ENCODE measurements at places on chromosomes 7 and 10.

GRCh38 chr10:85978566-85979358 lies 387.8 kb downstream of the GRID1 start:
- no peak for DNase-seq

- DNase-seq: no peak
Measured at GRCh38 chr7:7504910-7505704, 30.6 kb downstream of the COL28A1 start.

- DNase-seq: no peak
Measured at GRCh38 chr7:134637934-134638719, 8.5 kb upstream of the BPGM start.

DNA sequence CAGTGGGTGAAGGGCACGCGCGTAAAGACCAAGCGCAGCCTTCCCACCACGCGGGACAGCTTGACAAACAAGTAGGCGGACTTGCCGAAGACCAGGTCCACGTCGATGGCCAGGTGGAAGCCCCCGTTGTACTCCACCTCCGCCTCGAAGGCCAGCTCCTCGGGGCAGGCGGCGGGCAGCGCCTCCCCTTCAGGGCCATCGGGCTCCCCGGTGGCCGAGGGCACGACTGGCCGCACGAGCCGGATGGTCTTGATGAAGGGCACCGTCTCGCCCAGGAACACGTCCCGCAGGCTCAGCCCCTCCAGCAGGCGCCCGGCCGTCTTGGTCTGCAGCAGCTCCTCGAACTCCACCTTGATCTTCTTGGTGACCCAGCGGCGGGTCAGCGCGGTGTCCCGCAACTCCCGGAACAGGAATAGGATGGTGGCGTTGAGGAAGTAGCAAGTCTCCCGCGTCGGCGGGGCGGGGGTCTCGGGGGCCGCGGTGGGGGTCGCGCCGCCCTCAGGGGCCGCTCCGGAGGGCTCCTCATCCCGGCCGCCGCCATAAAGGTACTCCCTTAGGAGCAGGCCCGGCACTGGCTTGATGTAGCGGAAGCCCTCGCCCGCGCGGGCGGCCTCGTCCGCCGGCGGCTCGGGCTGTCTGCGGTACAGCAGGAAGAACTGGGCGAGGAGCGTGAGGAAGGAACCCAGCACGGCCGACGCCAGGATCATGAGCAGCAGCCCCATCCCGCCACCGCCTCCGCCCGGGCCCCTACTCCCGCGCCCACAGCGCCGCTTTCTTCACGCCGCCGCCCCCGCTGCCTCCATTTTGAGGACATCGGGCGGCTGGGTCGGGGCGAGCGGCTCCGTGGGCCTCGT lies 507 bp downstream of the PDZD8 start:
- peak; percentile 50 for DNase-seq

DNA sequence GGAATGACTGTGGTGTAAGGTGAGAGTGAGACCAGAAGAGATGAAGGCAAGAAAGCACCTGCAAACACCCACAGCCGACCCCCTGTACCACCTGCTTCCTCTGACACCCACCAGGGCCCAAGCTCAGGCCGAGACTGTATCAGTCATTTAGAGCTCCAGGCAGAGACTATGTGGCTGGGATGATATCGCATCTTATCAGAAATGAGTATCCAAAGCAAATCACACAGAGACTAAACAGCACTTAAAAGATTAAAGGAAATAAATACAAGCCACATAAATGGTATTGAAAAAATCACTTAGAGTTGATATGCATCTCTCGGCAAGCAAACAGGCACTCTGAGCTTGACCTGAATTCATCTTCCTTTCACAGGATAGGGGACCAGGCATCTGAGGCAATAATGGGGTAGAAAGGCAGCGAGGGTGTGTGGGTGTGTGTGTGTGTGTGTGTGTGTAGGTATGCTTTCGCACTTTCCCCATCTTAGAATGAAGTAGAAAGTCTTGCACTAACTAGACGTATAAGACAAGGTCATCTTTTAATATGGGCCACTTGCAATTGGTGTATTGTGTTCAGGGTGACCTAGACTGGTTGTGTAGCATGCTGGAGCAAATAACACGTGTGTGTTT lies 665.9 kb downstream of the KCNMA1 start:
- DNase-seq: no peak

All from ACHN (cell line).